ENCODE measurements at places on chromosomes 11 and 22.

GRCh38 chr11:82823647-82824619 is 76.3 kb downstream of the PRCP start:
- no peak for DNase-seq

DNA sequence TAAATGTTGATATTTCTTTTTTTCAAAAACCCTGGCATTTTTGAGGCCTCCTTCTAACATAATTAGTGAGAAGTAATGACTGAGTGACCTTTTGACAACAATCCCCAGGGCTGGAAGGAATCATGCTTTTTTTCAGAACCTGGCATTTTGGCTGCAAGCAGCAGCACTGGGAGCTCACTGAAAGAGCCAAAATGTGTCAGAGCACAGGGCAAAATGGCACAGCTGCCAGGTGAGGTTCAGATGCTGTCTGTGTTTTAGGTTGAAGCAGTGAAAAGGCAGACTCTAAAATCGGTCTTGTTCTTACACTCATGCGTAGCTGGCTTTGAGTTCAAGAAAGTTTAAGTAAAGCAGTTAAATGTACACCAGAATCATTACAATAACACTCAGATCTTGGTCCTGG is 1063.8 kb downstream of the DLG2 start:
- no peak for DNase-seq

- no peak for DNase-seq
These were observed 294.7 kb upstream of the ZC3H12C start for GRCh38 chr11:109798521-109798920.

DNA sequence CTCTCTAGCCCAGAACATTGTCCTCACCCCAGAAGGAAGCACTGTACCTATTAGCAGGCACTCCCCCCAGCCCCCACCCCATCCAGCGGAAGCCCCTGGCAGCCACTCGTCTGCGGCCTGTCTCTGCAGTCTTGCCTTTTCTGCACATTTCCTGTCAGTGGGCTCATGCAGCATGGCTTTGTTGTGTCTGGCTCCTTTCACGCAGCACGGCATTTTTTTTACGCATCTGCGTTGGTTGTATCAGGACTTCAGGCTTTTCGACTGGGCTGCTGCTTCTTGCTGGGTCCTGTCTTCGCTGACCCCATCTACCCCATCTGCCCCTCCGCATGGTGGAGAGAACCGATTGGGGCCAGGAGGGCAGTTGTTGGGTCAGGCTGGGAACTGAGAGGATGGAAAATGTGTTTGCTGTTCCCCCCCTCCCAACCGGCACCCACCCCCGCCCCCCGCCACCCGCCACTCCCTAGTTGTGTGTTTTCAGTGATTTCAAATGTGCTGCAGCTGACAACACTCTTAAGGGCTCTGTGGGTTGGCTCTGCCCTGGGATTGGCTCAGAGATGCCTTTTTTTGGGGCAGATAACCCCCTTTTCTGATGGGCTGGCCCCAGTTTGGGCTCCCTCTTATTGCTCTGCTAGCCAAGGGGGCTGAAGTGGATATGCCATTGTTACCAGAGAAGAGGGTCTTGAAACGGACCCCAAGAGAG is 110.0 kb downstream of the KIAA1671 start:
- DNase-seq = peak; percentile 33

- DNase-seq = no peak
These were observed 57.5 kb downstream of the BCR start for GRCh38 chr22:23237841-23238240.

DNA sequence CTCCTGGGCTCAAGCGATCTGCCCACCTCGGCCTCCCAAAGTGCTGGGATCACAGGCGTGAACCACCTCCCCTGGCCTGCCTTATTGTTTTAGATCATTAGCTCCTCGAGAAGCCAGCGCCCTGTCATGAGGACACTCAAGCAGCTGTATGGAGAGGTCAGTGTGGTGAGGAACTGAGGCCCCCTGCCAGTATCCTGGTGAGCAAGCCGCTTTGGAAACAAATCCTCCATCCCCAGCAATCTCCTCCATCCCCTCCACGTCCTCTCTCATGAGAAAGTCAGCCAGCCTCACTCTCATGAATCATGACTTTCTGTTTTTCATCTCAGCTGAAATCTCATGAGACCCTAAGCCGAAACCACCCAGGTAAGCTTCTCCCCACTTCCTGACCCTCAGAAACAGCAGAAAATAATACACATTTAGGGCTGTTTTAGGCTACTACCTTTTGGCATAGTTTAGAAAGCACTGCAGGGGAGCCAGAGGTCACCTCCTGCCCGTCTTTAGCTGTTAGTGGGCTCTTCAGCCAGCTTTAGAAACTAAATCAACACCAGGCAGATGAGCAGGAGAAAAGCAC is 56.0 kb downstream of the CTTN start:
- no peak for DNase-seq

DNA sequence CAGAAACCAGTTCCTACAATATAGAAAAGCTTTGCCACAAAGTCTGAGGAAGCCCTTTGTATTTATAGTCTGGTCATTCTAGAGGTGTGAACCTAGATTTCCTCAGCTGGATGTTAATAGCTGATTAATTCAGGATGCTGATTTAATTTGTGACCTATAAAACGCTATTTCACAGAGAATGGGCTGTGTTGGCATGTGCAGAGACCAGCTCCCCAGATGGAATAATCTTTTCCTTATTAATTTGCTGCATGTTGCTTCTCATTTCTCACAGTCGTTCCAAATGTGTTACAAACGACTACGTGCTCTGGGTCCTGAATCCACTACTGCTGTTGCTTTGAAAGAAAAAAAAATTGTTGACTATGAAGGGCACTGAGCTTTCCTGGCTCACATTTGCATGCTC is 49.3 kb downstream of the BDNF start:
- no peak for DNase-seq

GRCh38 chr11:97937501-97937900 is 1083.2 kb upstream of the CNTN5 start:
- no peak for DNase-seq

GRCh38 chr11:18715476-18715875 is 10.5 kb downstream of the IGSF22 start:
- no peak for DNase-seq

DNA sequence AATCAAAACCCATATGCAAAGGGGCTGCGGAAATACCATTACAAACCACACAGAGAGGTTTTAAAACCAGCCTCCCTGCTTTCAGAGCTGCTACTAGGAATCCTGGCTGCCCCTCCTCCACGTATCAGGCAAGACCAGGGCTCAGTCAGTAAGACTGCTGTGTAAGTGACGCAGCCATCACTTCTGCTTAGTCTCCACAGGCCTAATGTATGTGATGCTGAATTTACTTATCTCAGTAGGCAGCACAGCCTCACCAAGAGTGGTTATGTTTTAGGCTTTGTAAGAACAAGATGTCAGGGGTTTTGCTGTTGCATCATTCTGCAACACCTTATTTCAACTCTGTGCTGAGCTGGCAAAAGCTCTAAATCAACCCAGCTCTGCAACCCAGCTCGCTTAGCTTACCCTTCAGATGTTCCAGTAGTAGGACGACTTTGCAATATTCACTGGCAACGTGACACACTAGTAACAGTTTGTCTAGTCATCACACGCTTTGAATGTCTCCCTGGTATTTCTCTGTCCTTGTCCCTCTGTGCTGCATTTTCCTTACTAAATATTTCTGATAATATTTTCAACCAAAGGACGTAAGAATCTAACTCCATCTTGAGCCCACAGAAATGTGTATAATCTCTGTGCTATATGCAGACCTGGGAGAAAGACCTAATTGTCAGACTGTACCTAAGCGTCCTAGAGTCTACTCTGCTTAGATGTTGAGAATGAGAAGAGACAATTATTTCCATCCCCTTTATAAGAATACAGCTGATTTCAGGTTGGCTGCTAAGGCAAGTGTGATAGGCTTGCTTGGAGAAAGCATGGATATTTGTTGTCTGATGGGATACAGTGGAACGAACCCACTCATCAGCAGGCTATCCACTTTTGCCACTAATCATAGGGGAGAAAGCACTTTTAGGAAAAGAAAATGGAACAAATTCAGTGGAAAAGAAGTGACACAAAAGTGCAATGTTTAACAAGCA is 72.2 kb downstream of the LARGE2 start:
- DNase-seq = no peak

DNA sequence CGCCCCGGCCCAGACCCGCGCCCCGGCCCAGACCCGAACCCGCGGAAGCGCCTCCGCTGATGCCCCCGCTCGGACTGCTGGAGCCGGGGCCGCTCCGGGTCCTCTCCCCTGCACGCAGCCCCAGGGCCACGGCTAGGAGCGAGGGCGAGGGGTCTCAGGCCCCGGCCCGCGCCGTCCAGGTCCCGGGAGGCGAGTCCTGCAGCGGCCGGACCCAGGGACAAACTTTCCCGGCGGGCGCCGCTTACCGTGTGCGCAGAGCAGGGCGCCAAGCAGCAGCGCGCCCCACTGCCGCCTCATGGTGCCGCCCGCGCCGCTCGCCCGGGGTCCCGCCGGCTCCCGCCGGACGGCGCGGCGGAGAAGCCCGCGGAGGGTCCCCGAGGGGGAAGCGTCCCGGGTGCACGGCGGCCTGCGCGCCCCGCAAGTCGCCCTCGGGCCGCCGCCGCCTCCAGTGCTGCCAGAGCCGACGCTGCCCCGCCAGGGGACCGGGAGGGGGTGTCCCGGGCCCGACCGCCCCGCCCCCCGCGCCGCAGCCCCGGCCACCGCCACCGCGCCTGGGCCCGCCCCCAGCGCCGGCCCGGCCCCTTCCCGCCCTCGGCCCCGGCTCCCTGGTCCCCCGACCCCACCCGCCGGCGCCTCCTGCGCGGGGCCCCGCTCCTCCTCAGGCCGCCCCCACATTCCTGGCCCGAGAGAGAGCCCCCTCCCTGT is at the start of gene LRP4:
Gene LRP4, minus strand, starts transcription at position 468 of the 705 bp plus-strand sequence. Its CDS starts 171 bp downstream, at position 297.
- DNase-seq = no peak

DNA sequence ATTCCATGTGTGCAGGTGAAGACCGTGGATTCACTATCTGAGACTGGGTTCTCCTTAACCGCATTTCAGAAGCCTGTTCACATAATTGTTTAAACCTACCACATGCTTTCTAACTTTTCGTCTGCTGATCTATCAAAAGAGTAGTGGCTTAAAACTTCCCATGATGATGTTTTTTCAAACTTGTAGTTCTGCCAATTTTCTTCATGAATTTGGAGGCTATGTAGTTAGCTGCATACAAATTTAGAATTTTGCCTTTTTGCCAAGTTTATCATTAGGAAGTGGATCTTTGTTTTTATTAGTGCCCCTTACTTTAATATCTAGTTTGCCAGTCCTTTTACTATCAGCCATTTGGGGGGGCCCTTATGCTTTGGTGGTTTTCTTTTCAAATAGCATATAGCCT is 57.5 kb upstream of the PITPNB start:
- no peak for DNase-seq

DNA sequence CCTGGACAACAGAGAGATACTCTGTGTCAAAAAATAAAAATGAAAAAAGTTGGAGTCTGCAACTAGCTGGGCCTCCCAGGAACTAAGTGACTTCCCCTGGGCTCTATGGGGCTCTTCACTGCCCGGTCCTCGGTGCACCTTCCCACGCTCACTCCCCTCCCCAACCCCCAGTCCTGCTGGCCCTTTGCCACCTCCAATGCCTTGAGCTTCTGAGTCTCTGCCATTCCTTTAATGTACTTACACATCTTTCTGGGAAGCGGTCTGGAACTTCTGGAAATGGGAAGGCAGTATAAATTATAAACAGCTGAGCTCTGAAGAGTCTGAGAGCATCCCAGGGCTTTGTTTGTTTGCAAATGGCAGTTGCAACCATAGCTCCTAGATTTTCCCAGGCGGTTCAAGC is 5.9 kb upstream of the BATF2 start:
- no peak for DNase-seq

GRCh38 chr22:17077255-17077654 is 7.5 kb upstream of the IL17RA start:
- DNase-seq = no peak

GRCh38 chr11:104968355-104968855 is at the start of gene CASP4:
TSS of gene CASP4 (minus strand) at chr11:104968574. CDS start at chr11:104968525, 49 bp downstream.
- no peak for DNase-seq

DNA sequence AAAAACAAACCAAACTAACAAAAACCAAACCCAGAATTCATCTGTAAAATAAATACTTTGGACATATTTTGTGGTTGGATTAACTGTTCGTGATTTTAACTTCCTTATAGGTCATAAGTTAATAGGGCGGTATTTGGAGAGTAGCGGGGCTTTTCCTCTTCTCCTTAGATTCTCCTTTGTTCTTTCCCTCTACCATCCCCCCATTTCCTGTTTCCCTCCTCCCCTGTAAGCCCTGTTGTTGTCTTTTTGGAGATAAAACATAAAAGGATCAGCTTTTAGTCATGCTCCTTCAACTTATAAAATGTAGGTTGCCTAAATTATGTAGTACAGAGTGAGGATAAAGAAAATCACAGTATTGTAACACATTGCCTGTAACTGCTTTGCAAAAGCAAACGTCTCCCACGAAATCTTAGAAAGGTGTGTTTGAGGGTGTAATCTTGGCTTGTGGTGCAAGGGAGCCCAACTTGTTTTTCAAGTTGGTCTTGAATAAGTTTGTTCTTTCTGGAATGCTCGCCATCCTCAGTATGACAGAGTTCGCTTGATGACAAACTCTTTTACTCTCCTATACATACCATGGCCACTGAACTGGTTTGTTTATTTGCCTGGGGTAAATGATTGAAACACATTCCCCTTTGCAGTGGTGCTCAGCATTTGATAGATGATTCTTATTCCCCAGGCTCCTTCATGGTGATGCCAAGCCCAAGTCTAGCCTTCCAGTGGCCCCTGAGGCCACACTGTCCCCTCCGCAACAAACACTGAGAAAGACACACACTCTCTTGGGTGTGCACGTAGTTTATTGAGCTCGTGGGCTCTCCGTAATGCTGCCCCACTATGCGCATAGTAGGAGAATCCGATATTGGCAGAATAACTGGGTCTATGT is 49.4 kb downstream of the TEAD1 start:
- DNase-seq = no peak

DNA sequence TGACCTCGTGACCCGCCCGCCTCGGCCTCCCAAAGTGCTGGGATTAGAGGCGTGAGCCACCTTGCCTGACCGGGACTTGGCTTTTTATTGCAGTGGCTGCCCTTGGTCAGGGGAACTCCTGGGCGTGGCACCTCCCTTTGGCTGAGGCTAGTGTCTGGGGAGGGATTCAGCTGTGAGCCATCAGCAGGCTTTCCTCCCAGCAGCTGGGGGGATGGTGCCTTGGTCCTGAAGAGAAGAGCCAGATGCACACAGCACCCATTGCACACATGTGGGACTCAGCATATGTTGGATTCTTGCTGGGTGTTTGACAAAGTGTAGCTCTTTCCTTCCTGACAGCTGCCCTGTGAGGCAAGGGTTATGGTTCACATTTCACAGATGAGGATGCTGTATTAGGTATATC is 8.4 kb downstream of the CYTH4 start:
- DNase-seq = no peak

DNA sequence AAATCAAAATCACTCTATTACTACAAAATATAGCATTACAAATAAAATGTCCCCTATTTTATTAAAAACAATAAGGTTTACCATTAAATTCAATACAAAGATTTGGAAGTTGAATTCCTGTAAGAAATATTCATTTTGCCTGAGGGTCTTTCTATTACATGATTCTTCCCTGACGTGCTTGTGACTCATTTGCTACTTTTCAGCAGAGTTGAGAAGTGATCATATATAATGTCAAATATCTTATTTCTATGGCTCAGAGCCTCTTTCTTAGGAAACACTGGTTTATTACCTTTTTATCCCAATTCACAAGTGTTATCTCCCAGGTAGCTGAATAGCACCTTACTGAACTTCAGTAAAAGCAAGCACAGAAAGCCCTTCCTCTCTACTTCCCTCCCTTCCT is 65.2 kb upstream of the CNTN5 start:
- no peak for DNase-seq
